ENCODE measurements at places on chromosomes 1 and 21. TPM values are rescaled to one million over a fixed set of nuclear protein-coding genes. Genes with fewer than 3 reads are reported as not detected.

DNA sequence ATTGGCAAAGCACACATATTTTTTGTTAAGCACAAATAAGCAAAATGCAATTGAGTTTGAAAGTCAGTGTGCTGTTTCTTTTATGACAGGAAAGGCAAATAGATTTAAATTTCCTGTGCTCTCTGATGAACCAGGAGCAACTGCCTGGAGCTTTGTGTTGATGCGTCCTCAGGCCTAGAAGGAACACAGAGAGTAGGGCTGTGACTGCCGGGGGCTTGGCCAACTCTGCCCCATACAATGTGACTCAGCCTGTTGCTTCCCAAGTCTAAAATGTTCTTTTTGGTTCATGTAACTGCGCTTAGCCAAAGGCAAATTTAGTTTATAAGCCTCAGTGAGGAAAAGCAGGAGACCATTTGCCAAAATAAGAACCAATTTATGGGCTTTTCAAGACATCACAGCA is 37.5 kb downstream of the TOR1AIP2 start:
- DNase-seq, result no peak

DNA sequence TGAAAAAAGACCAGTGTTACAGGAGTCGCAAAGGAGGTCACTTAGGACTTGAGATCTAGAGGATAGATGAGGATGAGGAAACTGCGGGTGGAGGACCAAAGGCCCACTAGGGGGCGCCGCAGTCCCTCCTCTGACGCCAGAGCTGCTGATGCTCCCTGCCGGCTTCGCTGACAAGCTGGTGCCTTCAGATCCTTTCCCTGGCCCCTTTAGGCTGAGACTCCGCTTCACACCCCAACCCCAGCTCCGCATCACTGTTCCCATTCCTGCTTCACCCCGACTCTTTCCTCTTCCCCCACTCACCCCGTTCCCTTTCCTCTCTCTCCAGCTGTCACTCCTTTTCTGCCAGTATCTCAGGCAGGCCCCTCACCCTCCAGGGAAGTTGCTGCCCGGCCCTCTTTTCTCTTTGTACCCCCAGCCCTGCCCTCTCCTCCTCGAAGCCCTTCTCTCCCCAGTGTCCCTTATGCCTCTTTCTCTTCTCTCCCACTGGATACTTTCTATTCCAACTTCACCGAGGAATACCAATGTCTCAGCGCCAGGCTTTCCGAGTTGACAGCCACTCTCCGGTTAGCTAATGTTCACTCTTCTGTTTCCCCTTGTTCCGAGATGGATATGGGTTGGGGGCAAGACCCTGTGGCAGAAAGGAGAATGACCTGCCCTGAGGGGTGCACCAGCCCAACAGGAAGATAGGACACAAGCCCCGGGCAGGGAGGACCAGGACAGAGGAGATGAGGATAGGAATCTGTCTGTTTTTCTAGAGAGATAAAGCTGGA is 4.5 kb downstream of the KCNJ9 start:
- peak; percentile 41 for DNase-seq

DNA sequence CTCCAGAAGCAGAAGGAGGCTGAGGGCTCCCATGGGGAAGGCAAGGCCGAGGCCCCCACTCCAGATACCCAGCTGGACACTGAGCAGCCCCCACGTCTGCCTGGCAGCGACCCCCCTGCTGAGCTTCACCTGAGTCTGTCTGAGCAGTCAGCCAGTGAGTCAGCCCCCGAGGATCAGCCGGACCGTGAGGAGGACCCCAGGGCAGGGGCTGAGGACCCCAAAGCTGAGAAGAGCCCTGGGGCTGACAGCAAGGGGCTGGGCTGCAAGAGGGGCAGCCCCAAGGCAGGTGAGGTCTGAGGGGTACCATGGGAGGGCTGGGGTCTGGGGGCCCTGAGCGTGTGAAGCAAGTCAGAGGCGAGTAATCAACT is 21.3 kb downstream of the DMBX1 start:
- DNase-seq, result no peak

DNA sequence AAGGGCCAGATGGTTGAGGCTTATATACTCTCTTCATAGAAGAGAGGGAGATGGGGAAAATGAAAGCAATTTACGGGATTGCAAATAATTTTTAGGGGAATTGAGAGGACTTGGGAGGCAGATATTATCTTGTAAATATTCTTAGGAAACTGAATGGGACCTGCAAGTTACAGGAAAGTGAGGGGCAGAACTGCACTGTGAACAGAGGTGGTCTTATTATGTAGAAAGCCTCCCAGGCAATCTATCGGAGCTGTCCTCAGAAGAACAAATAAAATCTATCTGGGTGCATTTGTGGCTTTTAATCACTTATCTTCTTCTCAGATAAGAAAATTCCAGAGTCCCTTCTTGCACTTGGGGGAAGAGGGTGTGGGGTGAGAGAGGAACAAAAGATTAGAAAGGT is 223.5 kb downstream of the RHOU start:
- DNase-seq, result no peak

Gene ARHGEF16
- total RNA-seq, result not detected

Gene KLHDC7A
- not detected for total RNA-seq

Gene SPAG17
- total RNA-seq, result not detected

Gene COL11A1
- total RNA-seq, result 19.0 TPM
